ENCODE measurements at places on chromosomes 7 and 10. TPM values are rescaled to one million over a fixed set of nuclear protein-coding genes. Genes with fewer than 3 reads are reported as not detected.

- DNase-seq, result peak; percentile 56
Measured at GRCh38 chr7:30422922-30423321, 55.7 kb downstream of the NOD1 start.

- DNase-seq, result no peak
Measured at GRCh38 chr7:7565746-7566650, 686 bp upstream of the MIOS start.

GRCh38 chr10:96671211-96671890 lies 49.0 kb downstream of the PIK3AP1 start:
- DNase-seq, result no peak

DNA sequence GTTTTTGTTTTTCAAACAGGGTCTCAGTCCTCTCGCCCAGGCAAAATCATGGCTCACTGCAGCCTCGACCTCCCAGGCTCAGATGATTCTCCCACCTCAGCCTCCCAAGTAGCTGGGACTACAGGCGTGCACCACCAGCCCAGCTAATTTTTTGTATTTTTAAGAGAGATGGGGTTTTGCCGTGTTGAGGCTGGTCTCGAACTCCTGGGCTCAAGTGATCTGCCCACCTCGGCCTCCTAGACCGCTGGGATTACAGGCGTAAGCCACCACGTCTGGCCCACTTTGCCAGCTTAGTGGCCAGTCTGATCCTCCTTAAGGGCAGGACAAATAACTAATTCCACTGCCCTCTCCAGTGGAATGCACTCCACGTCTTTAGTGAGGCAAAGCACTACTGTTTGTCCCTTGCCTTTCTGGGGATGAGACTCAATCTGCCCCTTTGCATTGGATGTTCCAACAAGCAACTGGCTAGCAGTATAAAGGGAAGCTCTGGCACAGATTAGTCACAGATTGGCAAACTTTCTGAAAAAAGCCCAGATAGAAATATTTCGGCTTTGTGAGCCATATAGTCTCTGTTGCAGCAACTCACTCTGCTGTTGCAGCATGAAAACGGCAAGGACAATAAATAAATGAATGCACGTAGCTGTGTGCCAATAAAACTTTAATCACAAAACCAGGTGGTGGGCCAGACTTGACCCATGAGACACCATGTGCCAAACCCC lies 143.8 kb upstream of the RHEB start:
- DNase-seq, result no peak

DNA sequence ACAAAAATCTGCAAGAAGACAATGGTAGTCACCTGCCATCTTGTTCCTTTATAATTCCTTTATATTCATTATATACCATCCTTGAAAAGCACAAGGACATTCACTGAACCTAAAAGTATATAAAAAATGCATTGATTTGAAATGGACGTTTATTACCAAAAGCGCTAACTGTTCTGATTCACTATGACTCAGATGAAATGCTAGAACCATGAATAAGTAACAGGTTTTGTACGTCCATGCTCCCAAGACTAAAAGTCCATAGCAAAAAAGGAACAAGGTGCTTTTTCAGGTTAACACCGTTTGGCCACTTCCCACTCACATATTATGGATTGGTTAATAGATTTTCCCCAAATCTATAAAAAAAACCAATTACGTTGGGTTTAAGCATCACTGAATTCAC lies 109.4 kb downstream of the PPP1R17 start:
- DNase-seq, result no peak

- DNase-seq, result no peak
Measured at GRCh38 chr10:111370101-111370500, 293.3 kb downstream of the ADRA2A start.

DNA sequence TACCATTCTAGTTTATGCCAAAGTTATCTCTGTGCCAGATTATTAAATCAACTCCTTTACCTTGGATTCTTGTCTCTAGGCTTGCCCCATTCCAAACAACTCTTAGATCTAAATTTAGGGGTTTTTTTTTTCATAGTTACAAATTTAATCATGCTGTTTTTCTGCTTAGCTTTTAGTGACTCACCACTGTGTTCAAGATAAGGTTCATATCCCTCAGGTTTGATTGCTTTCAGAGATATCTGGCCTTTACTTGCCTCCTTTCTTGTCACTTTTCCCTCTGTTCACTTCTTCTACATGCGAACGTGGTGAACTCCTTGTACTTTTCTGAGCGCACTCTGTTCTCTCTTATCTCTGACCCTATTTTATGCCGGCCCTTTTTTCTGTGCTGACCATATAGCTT lies 78.2 kb downstream of the VPS50 start:
- DNase-seq, result peak; percentile 54

DNA sequence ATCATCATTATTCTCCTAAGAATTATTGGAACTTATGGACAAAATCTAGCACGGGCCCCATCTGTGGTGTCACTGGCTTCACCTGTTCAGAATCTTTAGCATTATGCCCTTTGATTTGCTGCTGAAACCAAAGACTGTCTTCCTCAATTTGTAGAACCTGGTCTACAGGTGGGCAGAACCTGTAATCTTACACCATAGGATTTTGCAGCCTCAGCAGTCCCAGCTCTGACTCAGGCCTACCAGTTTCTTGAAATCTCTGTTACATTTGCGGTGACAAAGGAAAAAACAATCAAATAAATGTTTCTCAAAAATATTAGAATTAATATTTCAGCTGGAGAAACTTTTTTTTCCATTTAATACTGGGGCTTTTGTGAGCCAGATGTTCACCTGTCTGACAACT lies 86.1 kb downstream of the EPDR1 start:
- DNase-seq, result no peak

- no peak for DNase-seq
Measured at GRCh38 chr7:142085428-142085827, 26.1 kb upstream of the MGAM2 start.

GRCh38 chr7:17807242-17807641 lies 133.1 kb downstream of the SNX13 start:
- DNase-seq, result no peak

GRCh38 chr10:13099144-13099665 lies 758 bp upstream of the OPTN start:
- DNase-seq, result peak; percentile 42

GRCh38 chr10:77180104-77180503 lies 457.5 kb downstream of the KCNMA1 start:
- no peak for DNase-seq

- no peak for DNase-seq
Measured at GRCh38 chr10:131251146-131251541, 60.4 kb downstream of the TCERG1L start.

- no peak for DNase-seq
Measured at GRCh38 chr7:73976761-73977618, 51.0 kb upstream of the ELN start.

- DNase-seq, result peak; percentile 16
Measured at GRCh38 chr10:34061841-34062240, 727.4 kb upstream of the NRP1 start.

GRCh38 chr10:34181553-34182300 lies 633.4 kb downstream of the PARD3 start:
- no peak for DNase-seq

- no peak for DNase-seq
Measured at GRCh38 chr10:86535132-86535882, 13.7 kb upstream of the WAPL start.

DNA sequence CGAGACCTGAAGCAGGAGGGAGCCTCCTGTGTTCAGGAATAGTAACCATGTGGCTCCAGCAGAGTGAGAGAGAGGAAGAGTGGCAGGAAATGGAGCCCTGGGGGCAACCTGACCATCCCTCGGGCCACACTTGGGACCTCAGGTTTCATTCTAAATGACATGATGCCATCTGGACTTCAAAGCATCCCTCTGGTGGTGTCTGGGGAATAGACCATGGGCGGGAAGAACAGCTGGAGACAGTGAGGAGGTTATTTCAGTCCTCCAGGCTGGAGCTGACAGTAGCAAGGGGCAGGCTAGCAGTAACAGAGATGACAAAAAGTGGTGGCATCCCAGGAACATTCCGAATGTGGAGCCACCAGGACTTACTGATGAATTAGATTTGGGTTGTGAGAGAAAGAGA lies 44.8 kb downstream of the AKR1B1 start:
- DNase-seq, result no peak

Gene TMEM176B
- not detected for total RNA-seq

Gene LIPK
- not detected for total RNA-seq

Gene ACSL5
- total RNA-seq, result 17.6 TPM

Gene SPDYE6
- total RNA-seq, result not detected

Gene PLEKHS1
- total RNA-seq, result 1.0 TPM

Gene ZP3
- 1.9 TPM for total RNA-seq

Gene PIP4K2A
- 18.9 TPM for total RNA-seq
